ENCODE measurements at places on chromosomes 2 and 18. TPM values are rescaled to one million over a fixed set of nuclear protein-coding genes. Genes with fewer than 3 reads are reported as not detected.

- no peak overlapping the region for H3K4me3 ChIP-seq
- H3K36me3 ChIP-seq: no peaks in the 10 kb centered on the region
- no peak overlapping the region for H3K27ac ChIP-seq
Observed at GRCh38 chr18:44996261-44996660, 315.6 kb downstream of the SETBP1 start.

- no peaks in the 10 kb centered on the region for H3K27me3 ChIP-seq
- H3K4me1 ChIP-seq: no peaks in the 10 kb centered on the region
- H3K27ac ChIP-seq: no peak overlapping the region
- no peak overlapping the region for H3K4me3 ChIP-seq
- no peak for DNase-seq
Observed at GRCh38 chr2:240774856-240775255, 45.2 kb downstream of the KIF1A start.

DNA sequence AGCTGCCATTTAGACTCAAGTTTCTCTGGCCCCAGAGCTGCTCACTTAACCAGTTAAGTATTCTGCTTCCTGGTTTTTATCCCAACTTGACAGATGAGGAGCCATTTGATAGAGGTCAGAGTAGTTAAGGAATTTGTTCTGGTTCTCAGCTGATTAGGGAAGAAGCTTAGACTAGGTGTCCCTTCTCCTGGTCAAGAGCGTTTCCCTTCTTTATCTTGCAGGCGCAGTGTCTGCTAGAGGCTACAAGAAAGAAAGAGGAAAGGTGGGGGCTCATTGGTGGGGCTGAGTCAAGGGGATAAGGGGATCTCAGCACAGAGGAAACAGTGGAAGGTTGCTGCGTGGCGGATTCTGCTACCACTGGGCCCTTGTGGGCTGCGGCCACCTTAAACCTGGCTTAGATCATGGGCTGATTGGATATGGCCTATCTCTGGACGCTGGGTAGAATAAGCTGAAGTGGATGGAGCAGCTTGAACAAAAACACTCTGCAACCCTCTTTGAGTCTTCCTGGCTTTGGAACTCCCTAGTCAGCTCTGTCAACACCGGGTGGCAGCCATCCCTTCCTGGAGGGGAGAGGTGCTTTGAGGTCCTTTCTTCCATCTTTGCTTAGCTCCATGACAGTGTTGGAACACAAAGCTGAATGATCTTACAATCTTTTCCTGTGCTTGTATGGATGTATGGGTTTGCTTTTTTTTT lies 70.8 kb downstream of the QPCT start:
- H3K4me1 ChIP-seq: no peaks in the 10 kb centered on the region
- no peak overlapping the region for H3K27ac ChIP-seq
- H3K4me3 ChIP-seq: no peak overlapping the region
- no peak for DNase-seq

DNA sequence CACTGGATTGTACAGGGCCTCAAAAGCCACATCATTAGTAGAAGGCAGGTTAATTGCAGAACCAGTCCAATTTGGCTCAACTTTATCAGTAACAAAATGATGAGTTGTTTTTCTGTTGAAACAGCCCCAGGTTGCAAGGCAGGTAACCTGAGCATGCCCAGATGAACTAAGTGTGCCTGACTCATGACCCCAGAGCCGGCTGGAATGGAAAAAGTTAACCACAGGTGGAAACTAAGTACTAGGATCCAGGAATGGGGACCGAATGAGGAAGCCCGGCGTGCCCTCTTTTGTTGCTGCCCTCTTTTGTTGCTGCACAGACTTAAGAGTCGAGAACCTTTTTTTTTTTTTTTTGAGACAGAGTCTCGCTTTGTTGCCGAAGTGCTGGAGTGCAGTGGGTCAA lies 79.5 kb upstream of the YWHAQ start:
- H3K4me1 ChIP-seq: peaks cover 14% of the 10 kb centered on the region
- DNase-seq: no peak
- no peaks in the 10 kb centered on the region for H3K36me3 ChIP-seq
- no peak overlapping the region for H3K27ac ChIP-seq

DNA sequence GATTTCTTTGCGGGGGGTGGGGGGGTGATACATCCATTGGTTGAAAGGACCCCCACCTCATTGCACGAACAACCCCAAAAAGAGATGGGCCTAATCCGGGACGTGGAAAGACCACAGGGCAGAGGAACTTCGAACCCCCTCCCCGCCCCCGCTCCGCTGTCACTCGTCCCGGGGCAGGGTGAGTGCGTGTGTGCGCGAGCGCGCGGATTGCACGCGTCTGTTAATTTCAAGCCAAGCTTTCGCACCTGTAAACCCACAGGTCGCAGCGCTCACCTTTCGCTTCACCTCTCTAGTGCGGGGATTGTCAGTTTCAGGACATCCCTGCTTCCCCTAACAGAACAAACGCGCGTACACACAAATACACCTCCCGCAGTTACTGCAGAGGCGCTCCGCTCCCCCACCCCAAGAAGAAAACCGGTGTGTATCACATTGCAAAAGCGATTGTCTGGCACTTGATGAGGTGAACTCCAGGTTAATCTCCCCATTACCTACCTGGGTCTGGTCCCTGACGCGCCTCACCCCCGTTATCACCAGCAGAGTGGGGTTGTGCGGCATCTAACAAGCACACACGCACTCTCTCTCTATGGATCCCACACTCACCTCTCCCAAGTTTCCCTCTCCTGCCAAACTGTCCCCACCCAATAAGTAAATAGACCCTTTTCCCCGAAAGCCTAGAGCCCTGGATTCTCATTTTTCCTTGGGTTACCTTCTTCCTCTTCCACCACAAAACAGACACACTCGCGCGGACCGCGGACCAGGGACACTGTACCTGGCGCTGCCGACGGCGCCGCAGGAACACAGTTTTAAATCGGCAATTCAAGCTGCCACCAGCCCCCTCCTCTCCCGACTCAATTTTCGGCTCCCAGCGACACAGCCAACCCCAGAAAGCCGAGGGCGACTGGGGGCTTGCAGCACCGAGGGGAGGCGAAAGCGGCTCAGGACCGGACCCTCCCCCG lies 1.0 kb downstream of the CYP26B1 start:
- no peaks in the 10 kb centered on the region for H3K36me3 ChIP-seq
- H3K27me3 ChIP-seq: peaks cover 42% of the 10 kb centered on the region
- no peak overlapping the region for H3K27ac ChIP-seq
- no peak overlapping the region for H3K4me3 ChIP-seq
- H3K4me1 ChIP-seq: peaks cover 50% of the 10 kb centered on the region
- no peak for DNase-seq

GRCh38 chr18:27057519-27058234 lies 127.4 kb downstream of the CHST9 start:
- no peaks in the 10 kb centered on the region for H3K27me3 ChIP-seq
- no peak overlapping the region for H3K27ac ChIP-seq
- no peak for DNase-seq
- no peaks in the 10 kb centered on the region for H3K36me3 ChIP-seq
- no peak overlapping the region for H3K4me3 ChIP-seq

DNA sequence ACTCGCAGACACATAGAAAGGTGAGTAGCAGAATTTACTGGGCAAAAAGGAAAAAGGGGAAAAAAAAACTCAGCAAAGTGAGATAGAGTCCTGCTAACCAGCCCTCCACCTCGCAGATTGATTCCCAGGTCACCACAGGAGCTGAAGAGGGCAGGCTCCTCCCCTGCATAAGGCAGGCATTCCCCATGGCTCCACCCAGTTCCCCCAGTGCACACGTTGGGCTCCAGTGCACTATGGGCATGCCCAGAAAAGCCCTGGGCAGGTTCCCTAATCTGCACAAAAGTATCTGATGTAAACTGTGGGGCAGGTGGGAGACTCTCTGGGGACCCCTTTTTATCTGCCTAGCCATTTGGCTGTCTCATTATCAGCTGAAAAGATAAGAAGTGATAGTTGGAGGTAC lies 461.2 kb upstream of the TMEFF2 start:
- H3K4me1 ChIP-seq: no peaks in the 10 kb centered on the region
- no peak overlapping the region for H3K27ac ChIP-seq
- no peaks in the 10 kb centered on the region for H3K36me3 ChIP-seq
- H3K4me3 ChIP-seq: no peak overlapping the region
- H3K27me3 ChIP-seq: no peaks in the 10 kb centered on the region

DNA sequence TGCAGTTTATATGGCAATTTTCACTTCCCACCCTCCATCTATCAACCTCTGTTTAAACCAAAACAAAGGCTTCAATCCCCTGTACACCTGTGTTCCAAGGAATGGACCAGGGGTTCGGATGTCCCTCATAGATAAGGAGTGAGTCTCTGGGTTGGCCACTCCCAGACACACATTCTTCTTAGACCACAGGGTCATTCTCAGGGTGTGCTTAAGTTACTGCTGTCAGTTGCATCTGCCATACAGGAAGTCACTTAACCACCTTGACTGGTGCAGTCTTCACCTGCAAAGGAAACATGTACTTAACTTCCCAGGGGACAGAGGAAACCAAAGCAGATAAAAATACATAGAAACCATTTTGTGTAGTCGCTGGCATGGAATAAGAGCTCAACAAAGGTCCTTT lies 151.0 kb upstream of the NDUFV2 start:
- no peaks in the 10 kb centered on the region for H3K27me3 ChIP-seq
- no peak overlapping the region for H3K27ac ChIP-seq
- DNase-seq: peak; percentile 7
- H3K36me3 ChIP-seq: no peaks in the 10 kb centered on the region

DNA sequence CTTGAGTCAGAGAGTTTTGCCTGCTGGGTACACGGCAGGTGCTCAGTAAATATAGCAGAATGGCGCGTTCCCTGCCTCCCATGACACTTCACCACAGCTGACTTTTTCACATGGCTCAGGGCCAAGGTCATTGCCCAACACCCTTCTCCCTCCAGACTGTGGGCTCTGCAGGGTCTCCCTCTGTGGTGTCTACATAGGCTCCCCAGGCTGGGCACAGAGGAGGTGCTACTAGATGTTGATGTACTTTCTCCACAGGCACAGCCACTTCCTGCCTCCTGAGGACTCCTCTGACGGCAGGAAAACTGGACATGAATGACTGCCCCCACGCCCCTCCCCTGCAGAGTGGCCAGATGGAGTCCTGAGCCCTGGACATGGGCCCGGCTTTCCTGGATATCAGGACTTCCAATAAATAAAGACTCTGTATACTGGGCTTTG lies 4.2 kb downstream of the CHCHD5 start:
- DNase-seq: no peak
- no peak overlapping the region for H3K27ac ChIP-seq
- H3K27me3 ChIP-seq: no peaks in the 10 kb centered on the region
- no peak overlapping the region for H3K4me3 ChIP-seq
- H3K36me3 ChIP-seq: peaks cover 14% of the 10 kb centered on the region
- H3K4me1 ChIP-seq: peaks cover 24% of the 10 kb centered on the region

GRCh38 chr18:32358529-32358928 lies 112.2 kb downstream of the GAREM1 start:
- no peaks in the 10 kb centered on the region for H3K27me3 ChIP-seq
- H3K4me1 ChIP-seq: no peaks in the 10 kb centered on the region
- no peak overlapping the region for H3K4me3 ChIP-seq
- no peak overlapping the region for H3K27ac ChIP-seq
- no peak for DNase-seq
- H3K36me3 ChIP-seq: no peaks in the 10 kb centered on the region

DNA sequence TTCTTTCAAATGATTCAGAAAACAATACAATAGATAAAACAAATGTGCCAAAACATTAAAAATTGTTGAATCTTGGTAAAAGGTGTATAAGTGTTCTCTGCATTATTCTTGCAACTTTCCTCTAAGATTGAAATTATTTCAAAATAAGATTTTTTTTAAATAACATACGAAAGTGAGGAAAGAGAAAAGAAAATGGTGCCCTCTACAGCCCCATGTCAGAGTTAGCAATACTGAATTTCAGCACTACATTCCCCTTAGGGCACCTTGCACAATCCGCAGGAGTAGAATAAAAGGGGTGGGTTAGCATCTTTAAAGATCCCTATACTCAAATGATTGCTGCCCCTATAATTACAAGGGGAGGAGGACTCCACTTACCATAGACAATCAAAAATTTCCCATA lies 433.7 kb downstream of the BCL11A start:
- H3K36me3 ChIP-seq: no peaks in the 10 kb centered on the region
- H3K4me3 ChIP-seq: no peak overlapping the region
- DNase-seq: no peak
- H3K4me1 ChIP-seq: no peaks in the 10 kb centered on the region
- no peak overlapping the region for H3K27ac ChIP-seq

GRCh38 chr18:51278045-51278649 lies 80.7 kb upstream of the MEX3C start:
- H3K27ac ChIP-seq: no peak overlapping the region
- DNase-seq: no peak
- H3K4me1 ChIP-seq: no peaks in the 10 kb centered on the region
- no peaks in the 10 kb centered on the region for H3K36me3 ChIP-seq

GRCh38 chr2:201618744-201619662 lies 24.3 kb downstream of the TMEM237 start:
- no peak overlapping the region for H3K4me3 ChIP-seq
- H3K27me3 ChIP-seq: no peaks in the 10 kb centered on the region
- H3K27ac ChIP-seq: no peak overlapping the region
- H3K36me3 ChIP-seq: no peaks in the 10 kb centered on the region

GRCh38 chr2:191950132-191950874 lies 103.4 kb upstream of the CAVIN2 start:
- no peak overlapping the region for H3K4me3 ChIP-seq
- H3K4me1 ChIP-seq: no peaks in the 10 kb centered on the region
- no peak for DNase-seq
- H3K27ac ChIP-seq: no peak overlapping the region
- H3K36me3 ChIP-seq: no peaks in the 10 kb centered on the region

DNA sequence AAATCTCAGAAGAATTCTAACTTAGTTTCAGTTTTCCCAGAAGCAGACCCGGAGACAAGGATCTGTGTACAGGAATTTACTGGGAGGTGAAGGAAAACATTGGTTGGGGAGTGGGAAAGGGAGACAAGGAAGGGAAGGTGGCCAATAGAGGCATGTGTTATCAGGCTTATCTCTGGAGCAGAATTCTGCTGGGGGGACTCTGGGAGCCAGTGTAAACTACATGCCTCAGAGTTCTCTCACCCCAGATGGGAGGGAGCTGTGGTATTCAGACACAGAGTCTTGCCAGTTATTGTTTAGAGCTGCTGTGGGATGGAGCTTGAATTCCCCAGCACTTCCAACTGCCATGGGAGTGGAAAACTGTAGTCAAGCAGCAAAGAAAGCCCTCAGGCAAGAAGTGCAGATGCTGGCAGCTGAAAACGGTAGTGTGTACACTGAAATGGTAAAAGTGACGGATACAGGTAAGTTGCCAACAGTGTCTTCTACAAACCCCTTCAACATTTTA lies 19.0 kb downstream of the DNPEP start:
- no peak overlapping the region for H3K27ac ChIP-seq
- no peaks in the 10 kb centered on the region for H3K27me3 ChIP-seq
- no peak for DNase-seq
- H3K4me3 ChIP-seq: no peak overlapping the region
- H3K4me1 ChIP-seq: no peaks in the 10 kb centered on the region

GRCh38 chr2:177221534-177221933 lies 8.9 kb downstream of the HNRNPA3 start:
- no peak for DNase-seq
- peaks cover 69% of the 10 kb centered on the region for H3K36me3 ChIP-seq
- H3K4me1 ChIP-seq: no peaks in the 10 kb centered on the region
- H3K4me3 ChIP-seq: no peak overlapping the region
- no peak overlapping the region for H3K27ac ChIP-seq

Gene LCT
- 0.05 TPM for total RNA-seq

Gene CPO
- total RNA-seq: not detected

Gene NETO1
- total RNA-seq: not detected

Gene SERPINB10
- total RNA-seq: 0.43 TPM

Gene CCDC74B
- 0.28 TPM for total RNA-seq

Gene LYG2
- not detected for total RNA-seq

Gene DYNAP
- not detected for total RNA-seq

Gene UGT1A10
- not detected for total RNA-seq
